ENCODE measurements at places on chromosomes 6 and 20. TPM values are rescaled to one million over a fixed set of nuclear protein-coding genes. Genes with fewer than 3 reads are reported as not detected.

The MCCD1 gene
- total RNA-seq: not detected

The POM121L2 gene
- not detected for total RNA-seq

DNA sequence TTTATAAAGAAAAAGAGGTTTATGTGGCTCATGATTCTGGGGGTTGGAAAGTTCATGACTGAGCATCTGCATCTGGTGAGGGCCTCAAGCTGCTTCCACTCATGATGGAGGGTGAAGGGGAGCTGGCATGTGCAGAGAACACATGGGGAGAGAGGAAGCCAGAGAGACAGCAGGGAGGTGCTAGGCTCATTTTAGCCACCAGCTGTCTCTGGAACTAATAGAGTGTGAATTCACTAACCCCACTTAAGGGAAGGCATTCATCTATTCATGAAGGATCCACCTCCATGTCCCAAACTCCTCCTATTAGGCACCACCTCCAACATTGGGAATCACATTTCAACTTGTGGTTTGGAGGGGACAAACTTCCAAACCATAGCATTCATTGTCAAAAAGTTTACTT is 137.3 kb upstream of the PMEPA1 start:
- DNase-seq: no peak

DNA sequence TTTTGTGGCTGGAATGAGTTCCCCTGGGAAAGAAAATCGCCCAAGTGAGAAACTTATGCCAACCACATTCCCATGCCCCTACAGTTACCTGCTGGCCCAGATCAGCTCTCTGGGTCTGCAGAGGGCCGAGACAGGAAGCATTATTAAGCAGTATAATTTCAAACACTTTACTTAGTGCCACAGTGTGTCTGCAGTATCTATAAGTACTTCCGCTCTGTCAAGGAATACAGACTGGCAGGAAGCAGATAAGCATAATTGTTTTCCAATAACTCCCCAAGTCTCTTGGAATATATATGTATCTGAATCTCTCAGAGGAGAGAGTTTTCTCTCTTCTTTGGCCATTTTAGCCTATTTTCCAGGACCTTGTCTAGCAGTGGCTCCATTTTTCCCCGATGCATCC is 24.9 kb downstream of the SAYSD1 start:
- DNase-seq: no peak

The CRISP3 gene
- total RNA-seq: not detected

Measured in cerebellum (tissue), 4 donors.